HFFc6 (cell line): ENCODE measurements at places on chromosomes 2 and 18. TPM values are rescaled to one million over a fixed set of nuclear protein-coding genes. Genes with fewer than 3 reads are reported as not detected.
A peak's percentile ranks its signal among the peaks of the same experiment; 100 is the strongest.

GRCh38 chr2:165601928-165602521 lies 132.5 kb downstream of the CSRNP3 start:
- DNase-seq = no peak

DNA sequence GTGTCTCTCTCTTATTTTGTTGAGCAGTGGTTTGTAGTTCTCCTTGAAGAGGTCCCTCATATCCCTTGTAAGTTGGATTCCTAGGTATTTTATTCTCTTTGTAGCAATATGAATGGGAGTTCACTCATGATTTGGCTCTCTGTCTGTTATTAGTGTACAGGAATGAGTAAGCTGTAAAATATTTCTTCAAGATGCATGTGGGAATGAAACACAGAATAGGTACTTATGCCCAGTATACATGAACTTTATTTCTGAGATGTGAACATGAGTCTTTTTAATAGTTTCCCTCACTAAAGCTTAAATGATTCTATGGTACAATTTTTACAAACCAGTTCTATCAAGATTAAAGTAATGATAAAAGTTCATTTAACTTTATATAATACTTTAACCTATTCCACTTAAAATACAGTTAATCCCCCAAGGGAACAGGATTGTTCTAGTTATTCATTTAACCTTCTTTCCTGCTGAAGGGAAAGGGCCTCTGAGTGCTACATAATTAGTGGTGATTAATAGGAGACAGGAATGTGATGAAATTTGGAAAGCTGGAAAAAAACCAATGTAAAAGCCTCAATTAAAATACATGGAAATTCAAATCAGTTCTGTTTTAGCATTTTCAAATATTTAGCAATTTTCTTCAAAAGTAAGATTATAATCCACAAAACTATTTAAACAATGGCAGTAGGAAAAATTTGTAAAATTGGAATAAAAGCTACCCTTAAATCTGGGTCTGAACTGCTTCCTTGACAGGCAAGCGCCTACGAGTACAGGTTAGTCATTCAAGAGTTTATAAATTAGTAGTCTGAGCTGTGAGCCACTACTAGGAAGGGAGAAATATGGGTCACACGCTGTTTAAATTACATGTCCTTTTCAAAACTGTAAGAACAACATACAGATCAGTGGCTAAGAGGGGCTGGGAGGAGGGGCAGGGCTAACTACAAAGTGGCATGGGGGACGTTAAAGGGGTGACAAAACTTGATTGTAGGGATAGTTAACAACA lies 28.9 kb downstream of the SPIRE1 start:
- peak; percentile 69 for DNase-seq

- DNase-seq = peak; percentile 26
Observed at GRCh38 chr2:23486684-23487075, 101.7 kb downstream of the KLHL29 start.

DNA sequence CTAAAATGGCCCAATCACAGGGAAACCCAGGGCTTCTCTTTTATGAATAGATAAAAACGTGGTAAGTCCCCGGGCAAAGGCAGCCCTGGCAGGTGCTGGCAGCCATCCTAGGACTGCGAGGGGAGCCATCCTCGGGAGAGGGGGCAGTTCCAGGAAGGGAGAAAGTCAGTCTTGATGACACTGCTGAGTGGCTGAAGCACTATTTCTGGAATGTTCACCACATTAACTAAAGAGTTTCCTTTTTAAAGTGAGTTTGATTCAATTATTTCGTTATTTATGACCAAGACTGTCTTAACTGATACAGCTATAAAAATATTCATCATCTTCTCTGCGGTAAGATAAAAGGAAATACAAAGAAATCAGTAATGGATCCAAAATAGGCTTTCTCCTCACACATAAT lies 20.4 kb downstream of the TTR start:
- no peak for DNase-seq

DNA sequence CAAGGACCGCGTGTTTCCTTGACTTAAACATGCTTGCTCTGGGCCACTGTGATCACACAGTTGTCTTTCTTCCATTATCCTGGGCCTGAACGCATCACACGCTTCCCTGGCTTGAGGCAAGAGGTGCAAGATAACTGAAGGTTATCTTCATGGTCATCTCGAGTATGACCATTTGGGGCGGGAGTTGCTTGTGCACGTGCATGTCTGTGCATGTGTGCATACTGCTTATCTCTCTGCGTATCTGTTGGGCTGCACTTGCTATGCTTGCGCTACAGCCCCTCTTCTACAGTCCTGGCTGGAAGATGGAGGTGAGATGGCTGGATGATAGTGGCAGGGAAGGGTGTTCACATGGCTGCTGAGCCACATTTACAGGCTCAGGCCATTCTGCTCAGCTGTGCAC lies 27.2 kb upstream of the EFR3B start:
- DNase-seq = no peak

GRCh38 chr2:71727562-71727961 lies 274.2 kb downstream of the DYSF start:
- DNase-seq = no peak

GRCh38 chr2:69966496-69966895 lies 5.1 kb upstream of the ASPRV1 start:
- DNase-seq = no peak

GRCh38 chr2:240324312-240325015 lies 111.0 kb upstream of the GPC1 start:
- no peak for DNase-seq

DNA sequence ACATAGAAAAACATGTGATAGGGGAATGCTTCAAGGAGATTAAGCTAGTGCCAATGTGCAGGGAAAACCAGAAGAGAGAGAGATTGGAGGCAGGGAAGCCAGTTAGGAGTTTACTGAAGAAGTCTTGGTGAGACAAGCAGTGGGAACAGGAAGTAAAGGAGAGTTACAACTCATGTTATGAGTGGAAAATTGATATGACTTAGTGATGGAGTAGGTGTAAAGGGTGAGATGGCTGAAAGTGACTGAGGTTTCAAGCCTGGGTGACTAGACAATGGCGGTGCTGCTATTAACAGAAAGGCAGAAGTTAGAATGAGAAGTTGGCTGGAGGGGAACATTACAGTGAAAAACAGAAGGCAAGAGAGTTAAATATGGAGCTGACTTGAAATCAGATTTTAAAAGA lies 16.5 kb downstream of the DOK1 start:
- no peak for DNase-seq

DNA sequence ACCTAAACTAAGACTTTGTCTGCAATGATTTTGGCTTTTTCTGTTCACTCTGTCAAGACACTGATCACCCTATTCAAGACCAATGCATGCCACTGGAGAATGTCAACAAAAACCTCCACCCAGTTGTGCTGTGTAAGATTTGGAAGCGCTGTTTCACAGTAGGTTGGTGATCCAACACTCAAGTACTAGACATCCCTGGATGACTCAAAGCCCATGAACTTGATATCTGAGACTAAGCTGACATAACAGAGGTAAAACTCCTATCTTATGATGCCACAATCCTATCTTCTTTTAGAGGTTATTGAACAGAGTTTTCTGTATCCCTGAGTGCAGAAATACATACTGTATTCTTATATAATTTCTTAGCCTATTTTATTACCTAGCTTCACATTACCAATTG lies 251.3 kb upstream of the ETAA1 start:
- DNase-seq = no peak

DNA sequence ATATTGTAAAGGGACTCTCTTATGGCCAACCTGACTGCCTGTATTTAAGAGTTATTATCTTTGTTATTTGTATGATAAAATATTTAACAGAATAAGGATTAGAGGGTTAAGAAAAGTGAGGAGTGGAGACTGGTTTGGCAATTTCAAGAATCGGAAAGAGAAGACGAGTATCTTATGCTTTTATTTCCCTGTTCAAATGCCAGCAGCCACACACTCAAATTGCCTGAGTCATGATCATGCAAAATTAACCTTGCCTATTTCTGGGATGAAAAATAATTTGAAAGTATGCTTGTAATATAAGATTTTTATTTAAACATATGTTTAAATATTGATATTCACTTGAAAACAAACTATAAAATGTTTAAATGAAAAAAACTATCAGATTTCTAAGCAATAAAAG lies 188.6 kb downstream of the CD226 start:
- DNase-seq = no peak

GRCh38 chr2:155377931-155378444 lies 679.5 kb downstream of the KCNJ3 start:
- no peak for DNase-seq

DNA sequence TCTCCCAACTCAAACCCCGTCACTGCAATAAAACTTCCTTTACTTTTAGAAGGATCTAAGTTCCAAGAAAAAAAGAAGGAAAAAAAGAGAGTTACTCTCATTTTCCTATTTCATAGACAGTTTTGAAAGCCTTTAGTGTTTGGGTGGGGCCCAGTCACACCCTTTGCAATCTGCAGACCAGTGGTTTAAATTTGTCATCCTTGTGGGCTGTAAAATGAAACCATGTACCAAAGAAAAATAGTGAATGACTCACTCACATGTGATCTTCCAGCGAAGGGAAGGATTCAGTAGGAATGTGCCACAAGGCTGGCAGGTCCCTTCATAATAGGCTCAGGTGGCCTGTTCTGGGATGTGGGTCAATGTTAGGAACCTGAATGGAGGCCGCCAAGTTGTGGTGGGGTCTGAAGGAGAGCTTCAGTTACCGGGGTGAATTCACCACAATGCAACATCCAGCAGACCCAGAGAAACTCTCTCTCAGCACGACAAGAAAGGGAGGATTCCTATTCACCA lies 28.3 kb downstream of the ANXA4 start:
- DNase-seq = peak; percentile 84

DNA sequence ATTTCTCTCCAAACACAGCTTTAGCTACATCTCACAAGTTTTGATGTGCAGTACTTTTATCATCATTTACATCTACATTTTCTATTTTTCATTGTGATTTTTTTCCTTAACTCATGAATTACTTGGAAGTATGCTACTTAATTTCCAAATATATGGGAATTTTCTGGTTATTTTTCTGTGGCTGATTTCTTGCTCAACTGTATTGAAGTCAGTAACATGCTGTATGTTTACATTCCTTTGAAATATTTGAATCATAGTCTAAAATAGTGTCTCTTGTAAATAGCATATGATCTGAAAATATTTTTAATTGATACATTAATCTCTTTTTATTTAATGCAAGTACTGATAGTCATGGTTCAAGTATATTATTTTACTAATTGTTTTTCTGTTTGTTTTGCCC lies 26.0 kb upstream of the GALNT5 start:
- no peak for DNase-seq

DNA sequence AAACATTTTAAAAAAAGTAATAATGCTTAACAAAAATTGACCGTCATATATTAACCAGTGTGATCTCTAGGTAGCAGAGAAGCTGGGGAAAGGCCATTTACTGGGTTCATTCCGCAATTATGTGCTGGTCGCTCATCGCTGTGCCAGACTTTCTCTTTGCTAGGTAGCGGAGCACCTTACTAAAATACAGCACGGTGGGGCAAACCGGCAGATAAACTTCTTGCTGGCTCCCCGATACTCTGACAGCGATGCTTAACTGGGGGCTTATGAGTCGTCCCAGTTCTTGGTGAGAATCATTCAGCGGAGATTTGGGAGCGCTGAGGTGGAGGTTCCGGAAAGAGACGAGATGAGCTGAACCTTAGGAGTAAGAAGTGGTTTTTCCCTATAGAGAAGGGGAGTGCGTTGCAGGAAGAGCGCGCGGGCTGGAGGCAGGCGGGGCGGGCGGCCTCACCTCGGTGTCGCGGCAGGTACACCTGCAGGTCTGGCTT lies 605 bp downstream of the C2orf68 start:
- no peak for DNase-seq

GRCh38 chr18:70232261-70232660 lies 26.8 kb upstream of the RTTN start:
- no peak for DNase-seq

- no peak for DNase-seq
Observed at GRCh38 chr2:165161510-165161909, 42.3 kb downstream of the SCN3A start.

DNA sequence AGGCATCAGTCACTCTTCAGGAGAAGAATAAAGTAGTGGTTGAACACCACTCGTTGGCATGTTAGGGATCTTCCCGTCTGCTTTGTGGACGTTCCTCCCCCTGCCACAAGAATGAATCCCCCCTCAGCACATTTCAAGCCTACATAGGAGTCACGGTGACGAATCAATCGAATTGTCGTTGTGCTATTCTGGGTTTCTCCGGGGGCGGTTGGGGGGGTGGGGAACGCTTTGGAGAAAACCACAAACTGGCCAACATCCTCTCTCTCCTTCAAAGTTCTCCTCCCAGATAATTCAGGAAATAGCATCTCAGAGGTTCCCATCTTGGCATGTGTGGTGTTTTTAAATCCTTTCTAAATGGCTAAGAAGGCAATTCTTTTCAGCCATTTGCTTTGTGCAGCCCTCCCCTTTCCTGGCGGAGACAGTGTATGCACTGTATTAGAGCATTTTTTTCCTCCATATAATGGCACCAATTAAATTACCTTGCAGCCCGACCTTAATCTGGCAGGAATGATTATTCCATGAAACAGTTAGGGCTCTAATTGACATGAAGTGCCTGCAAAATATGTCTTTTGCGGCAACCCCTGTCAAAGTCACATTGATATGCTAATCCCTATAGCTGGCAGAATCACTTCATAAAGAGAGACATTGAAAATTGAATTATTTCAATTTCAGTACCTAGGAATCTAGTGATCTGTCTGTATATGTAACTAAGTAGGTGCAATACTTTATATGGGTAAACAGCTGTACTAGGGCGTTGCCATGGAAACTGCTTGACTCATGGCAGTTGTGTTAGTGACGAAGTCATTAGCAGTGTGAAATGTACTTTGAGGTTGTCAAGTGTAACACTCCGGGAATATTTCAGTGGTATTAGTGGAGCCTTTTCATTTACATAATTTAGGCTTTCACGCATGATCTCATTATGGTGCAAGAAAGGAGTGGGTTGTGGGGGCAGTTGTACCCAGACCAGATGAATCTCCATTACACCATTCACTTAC lies 323.4 kb upstream of the SLC14A2 start:
- no peak for DNase-seq

GRCh38 chr2:72894514-72894913 lies 7.3 kb downstream of the SPR start:
- no peak for DNase-seq

- DNase-seq = peak; percentile 57
Observed at GRCh38 chr2:234133004-234133403, 82.5 kb downstream of the SPP2 start.

Gene TDRD15
- total RNA-seq = not detected in 3 replicates

Gene EMX1
- total RNA-seq = not detected in 2 replicates

Gene DNAH6
- 0.02 to 0.13 TPM (median 0.05 TPM) in 3 replicates for total RNA-seq

Gene TMEM198
- total RNA-seq = 2.3 TPM in 3 replicates

Gene MEP1B
- not detected in 3 replicates for total RNA-seq

Gene AKAIN1
- not detected in 3 replicates for total RNA-seq

Gene GGCX
- 59.4 to 75.2 TPM (median 68.9 TPM) in 3 replicates for total RNA-seq

Gene TMEM169
- 0.17 TPM in 1 of 3 replicates, not detected in the others for total RNA-seq

Gene CPO
- not detected in 3 replicates for total RNA-seq

Gene PASK
- total RNA-seq = 2.6 and 5.5 TPM in 2 replicates

Gene SERPINB2
- 33.5 to 91.2 TPM (median 82.3 TPM) in 3 replicates for total RNA-seq

Gene NEU2
- not detected in 2 replicates for total RNA-seq

Gene GATA6
- 0.33 to 1.7 TPM (median 0.35 TPM) in 3 replicates for total RNA-seq
